ENCODE measurements at places on chromosomes 2 and 18.

DNA sequence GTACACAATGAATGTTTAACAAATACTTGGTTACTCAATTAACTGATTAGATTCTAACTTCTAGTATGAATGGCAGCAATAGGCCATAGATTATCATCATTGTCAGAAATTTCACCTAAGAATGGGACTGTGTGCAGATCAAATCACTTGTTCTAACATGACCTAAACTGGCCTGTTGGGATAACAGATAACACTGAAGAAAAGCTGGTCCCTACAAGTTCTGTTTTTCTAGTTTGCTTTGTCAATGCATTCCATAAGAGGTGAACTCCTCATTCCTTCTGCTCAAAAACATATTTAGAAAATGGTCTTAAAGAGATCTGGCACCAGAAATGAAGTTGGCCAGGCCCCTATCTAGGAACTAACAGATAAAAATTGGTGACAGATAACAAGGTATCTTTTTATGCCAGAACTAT is 175.4 kb downstream of the THADA start:
- no peak for DNase-seq

DNA sequence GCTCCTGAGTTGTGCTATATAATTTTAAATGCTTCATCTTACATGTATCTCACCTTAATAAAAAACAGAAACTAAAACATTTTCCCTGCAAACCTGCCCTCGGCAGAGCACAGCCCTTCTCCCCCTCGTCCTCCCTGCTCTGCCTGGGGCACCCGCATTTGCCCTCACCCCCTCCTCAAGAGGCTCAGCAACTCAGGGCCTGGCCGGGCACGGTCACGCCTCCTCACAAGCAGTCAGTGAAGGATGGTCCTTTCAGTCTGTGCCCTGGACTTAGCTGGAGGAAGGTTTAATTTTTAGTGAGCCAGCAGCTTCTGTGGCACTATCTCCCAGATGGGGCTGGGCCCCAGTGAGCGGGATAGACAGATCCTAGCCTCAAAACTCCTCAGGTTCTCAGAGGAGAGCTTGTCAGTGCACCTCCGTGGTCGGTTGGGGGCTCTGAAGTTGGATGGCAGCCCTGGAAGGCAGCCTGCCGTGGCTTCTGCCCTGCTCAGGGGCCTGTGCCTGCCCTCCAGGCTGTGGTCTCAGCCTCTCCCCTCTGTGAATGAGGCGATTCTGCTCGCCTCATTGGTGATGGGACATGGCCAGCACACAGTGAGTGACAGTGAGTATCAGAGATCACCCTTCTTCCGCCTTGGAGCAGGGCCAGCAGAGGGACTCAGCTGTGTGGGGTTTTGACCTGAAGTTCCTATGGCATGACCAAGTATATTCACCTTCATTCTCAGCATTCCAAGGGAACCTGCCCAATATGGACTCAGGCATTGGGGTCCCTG is 56.3 kb upstream of the AFF3 start:
- DNase-seq: no peak

DNA sequence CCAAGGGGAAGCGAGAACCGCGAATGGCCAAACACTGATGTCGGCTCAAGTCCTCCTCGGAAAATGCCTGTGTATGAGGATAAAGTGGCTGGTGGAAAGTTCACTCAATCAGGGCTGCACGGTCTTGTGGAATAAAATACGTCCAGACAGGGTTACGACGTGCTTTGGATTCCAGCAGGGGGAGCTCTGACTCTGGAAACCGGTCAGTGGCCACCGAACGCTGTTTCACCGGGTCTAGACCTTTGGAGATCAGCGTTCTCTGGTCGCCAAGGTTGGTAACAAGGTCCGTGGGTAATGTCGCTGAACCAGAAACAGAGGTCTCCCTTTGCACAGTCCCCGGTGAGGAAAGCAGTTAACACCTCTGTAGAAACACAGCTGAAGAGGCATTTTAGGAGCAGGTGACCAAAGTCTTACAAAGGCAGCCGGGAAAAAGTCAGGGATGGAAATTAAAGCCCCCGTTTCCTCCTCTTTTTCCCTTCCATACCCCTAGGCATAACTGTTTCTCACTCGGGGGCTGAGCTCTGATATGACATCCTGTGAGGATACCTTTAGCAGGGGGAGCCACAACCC is 47.8 kb downstream of the CDCA7 start:
- DNase-seq: peak; percentile 91

DNA sequence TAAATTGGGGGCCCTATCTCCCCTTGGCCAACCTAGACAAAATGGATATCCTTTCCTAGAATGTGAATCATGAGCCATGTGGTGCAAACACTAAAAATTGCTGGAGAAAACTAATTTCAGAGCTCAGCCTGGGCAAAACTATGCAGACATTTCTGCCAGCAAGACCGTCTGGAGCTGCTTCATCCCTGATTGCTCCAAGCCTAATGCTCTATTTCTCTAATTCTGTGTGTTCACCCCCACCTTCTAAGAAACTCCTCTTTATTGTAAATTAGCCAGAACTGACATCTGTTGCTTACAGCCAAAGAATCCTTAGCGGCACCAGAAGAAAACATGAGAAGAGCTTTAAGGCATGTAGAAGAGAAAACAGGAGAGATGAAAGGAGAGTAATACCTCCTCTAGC is 337.7 kb upstream of the CHAC2 start:
- DNase-seq: no peak

GRCh38 chr2:127985026-127985734 is 42.7 kb downstream of the SAP130 start:
- DNase-seq: no peak

- no peak for DNase-seq
Observed at GRCh38 chr18:2589345-2590068, 18.1 kb downstream of the NDC80 start.

DNA sequence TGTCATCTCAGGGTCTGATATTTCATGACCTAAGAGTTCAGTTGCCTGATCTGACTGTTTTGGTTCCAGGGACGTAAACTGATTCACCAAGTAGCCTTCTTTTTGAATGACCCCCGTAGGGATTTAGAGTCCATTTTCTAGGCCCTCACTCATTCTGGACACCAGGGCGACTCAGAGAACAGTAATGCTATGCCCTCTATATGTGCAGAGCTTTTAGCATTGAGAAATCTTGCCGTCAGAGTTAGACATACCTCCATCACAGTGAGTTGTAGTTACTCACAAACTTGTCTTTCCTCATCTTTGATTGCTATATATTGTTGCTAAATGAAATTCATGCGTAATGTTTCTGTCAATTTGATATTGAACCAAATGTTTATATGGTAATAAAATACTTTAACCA is 92.3 kb downstream of the OSBPL6 start:
- no peak for DNase-seq

GRCh38 chr18:12315911-12316310 is 7.9 kb downstream of the TUBB6 start:
- DNase-seq: no peak

DNA sequence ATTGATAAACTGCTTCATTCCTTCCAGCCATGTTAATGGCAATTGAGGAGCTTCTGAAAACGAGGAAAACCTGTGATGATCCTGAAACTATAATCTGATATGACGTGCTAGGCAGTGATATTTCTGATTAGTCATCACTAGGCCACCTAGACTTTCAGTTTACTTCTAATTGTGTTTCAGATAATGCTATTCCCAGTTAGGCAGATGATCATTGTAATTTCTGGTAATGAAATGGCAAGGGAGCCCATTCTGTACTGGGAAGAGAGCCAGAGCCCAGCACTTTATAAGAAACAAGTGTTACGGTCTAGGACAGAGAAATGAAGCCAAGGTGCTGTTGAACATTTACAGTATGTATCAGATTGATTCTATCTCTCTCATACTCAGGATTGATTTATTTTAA is 106.2 kb downstream of the CPO start:
- DNase-seq: no peak

DNA sequence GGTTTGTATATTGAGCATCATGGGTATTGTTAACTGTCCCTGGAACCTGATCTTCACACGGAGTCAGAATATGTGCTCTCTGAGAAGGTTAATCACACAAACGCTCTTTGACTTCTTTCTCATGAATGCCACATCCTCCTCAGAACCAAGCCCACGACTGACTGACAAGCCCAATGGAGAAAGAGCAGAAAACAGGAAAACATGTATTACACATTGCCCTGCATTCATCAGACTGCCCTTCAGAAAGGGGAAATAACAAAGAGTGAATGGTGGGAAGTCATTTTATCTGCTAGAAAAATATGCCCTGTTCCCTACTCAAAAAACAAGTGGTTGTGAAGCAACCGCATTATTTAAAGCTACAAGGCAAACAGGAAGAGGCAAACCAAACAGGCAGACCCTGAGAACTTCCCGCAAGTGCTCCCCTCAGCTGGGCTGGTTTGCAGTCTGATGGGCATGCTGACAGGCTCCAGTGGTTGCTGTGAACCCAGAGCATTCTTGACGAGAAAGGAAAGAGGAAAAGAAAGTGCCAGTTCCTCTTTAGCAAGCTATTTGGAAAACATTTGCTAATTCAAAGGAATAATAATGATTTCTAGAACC is 172.9 kb upstream of the SETBP1 start:
- no peak for DNase-seq

GRCh38 chr2:109410039-109410815 is 203.5 kb downstream of the SEPTIN10 start:
- no peak for DNase-seq

- DNase-seq: no peak
Observed at GRCh38 chr2:55518841-55519165, 715 bp upstream of the CFAP36 start.

- DNase-seq: no peak
Observed at GRCh38 chr18:34623557-34623956, 86.5 kb upstream of the DTNA start.

DNA sequence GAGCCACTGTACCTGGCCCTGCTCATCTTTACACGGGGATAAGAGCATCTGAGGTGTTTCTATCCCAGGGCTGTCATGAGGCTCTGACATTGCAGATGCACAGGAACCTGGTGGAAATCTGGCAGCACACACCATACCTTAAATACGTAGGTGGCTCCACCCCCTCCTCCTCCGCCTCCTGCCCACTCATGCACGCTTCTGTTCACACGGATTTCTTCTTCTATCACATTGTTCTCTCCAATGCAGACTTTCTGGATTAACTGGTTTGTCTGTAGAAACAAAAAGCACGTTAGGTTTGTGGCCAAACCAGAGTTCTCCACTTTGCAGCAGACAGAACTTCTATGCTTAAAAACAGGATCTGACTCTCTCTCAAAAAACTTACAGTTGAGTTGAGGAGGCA is 118.2 kb downstream of the CLIP4 start:
- no peak for DNase-seq

DNA sequence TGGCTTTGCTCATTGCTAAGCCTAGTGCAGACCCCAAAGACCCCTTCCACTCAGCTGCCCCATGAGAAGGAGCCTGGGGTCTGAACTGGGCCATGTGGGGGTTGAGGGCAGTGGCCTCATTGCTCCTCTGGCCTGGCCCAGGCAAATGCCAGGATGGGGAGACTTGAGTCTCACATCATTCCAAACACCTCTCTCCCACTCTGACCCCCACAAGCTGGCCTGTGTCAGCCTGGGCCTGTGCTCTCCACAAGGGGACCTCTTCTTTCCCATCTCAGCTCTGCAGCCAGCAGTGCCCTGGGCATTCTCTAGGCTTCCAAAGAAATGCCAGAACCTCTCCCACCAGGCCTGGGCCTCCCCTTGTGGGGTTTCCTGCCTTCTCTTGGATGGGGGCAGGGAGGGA is 45.8 kb upstream of the OTOF start:
- no peak for DNase-seq

- no peak for DNase-seq
Observed at GRCh38 chr2:128305555-128306080, 13.1 kb downstream of the HS6ST1 start.

GRCh38 chr18:58298251-58299134 is 254.5 kb downstream of the NEDD4L start:
- DNase-seq: no peak

DNA sequence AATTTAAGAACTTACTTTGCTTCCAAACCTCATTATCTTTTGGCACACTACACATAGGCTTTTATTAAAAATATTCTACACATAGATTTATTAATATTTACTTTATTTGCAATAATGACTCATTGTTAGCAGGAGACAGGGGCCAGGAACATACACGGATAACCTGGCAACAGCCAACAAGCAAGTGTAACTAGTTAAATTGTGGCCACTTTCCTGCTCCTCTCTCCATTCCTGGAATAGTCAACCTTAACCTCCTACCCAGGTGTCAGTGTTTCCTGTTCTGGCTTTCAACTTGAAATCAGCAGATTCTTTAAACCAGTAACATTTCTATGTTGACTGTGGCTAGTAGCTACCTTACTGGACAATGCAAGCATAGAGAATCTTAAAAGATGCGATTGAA is 26.5 kb downstream of the ACVR1 start:
- DNase-seq: no peak

DNA sequence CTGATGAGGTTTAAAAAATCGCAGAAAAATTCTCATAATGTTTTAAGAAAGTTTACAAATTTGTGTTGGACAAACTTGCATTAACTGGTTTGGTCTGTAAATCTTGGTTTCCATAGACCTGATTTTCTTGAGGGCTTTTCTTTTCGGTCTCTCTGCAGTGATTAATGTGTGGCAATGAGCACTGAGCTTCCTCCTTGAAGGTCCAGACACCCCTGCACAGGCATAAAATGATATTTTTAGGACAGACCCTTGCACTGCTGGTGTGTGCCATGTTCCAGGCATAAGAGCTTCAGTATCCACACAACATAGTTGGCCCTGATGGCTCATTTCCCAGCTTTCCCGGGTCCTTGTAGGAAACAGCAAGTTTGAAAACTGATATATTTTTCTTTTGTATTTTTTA is 33.7 kb downstream of the MRPL33 start:
- no peak for DNase-seq

DNA sequence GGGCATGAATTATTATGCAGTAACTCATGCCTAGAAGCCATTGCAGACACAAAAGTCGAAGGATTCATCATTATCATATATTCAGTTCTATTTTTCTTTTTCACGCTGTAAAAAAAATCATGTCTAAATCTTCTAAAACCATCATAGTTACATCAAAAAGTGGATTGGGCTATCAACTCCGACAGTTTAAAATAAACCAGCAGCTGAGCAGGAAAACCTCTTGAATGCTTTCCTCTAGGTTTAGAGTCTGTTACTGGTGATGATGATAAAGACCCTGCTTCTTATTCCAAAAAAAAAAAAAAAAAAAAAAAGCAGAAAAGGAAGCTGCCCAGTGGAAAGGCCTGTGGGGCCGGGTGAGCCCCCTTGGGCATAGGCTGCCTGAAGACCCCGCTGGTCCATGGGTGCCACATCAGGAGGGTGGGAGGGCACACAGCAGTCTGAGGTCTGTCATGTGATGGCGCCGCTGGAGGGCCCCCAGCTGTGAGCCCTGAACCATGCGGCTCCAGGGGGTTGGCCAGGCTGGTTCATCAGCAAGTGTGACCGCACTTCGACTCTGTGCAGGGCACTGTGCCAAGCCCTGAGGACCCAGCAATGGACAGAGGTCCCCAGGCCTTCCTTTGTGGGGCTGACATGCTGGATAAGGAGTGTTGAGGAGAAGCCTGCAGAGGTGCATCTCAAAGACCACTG is 199.6 kb downstream of the EIPR1 start:
- no peak for DNase-seq

DNA sequence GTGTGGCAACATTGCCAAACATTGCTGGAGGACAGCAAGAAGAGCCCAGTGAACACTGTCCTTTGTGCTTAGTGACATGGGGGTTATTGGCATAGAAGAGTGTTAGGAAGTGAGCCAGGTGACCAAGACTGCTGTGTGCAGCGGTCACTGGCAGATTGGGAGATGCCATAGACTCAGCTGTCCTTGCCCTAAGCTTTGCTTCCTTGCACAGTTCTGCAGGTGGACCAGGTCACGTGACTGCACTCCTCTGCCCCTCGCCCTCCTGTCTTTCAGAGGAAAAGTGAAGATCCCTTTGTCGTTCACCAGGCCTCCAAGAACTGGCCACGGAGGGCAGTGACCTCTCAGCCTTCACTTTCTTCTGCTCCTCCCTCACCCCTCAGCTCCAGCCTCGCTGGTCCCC is 215.6 kb upstream of the SMIM21 start:
- no peak for DNase-seq
